Naive thymus-derived CD4-positive, alpha-beta T cell (primary cell): ENCODE measurements at places on chromosomes 5 and 9. TPM values are rescaled to one million over a fixed set of nuclear protein-coding genes. Genes with fewer than 3 reads are reported as not detected.
A peak's percentile ranks its signal among the peaks of the same experiment; 100 is the strongest.

GRCh38 chr9:99746406-99746805 lies 75.3 kb upstream of the NR4A3 start:
- H3K36me3 ChIP-seq = no peaks in the 10 kb centered on the region
- DNase-seq = no peak
- H3K4me1 ChIP-seq = no peaks in the 10 kb centered on the region
- H3K4me3 ChIP-seq = no peak overlapping the region
- H3K27ac ChIP-seq = no peak overlapping the region
- no peaks in the 10 kb centered on the region for H3K27me3 ChIP-seq

DNA sequence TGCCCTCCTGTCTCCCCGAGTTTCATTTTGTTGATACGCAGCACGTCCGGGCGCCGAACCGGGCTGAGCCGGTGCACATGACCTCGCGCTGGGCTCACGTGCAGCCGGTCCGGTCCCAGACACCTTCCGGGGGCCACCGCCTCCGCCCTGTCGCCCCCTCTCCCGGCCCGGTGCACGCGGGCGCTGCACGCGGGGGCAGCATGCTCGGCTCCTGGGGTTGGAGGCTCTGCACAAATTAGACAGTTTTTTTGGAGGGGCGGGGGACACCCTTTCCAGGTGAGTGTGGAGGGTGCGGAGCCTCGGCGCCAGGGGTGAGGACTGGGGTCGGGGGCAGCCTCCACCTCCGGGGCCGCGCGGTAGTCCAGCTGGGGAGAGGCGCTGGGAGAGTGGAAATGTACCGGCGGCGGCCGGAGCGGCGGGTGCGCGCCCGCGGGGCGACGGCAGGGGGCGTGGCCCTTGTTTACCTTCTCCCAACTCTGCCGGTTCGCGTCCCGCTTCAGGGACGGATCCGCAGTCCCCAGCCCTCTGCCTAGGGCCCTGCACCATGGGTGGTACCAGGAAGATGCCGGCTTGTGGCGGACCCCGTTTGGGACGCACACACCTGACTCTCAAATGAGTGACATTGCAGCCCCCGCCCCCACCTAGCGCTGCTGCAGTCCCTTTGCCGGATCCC lies 1.1 kb downstream of the JADE2 start:
- peaks cover 37% of the 10 kb centered on the region for H3K4me1 ChIP-seq
- H3K27ac ChIP-seq = peak overlapping the region; percentile 97
- H3K4me3 ChIP-seq = peak overlapping the region; percentile 100

SLC30A5 gene
- total RNA-seq = 21.4 TPM

NXNL2 gene
- total RNA-seq = not detected in 2 replicates

- H3K4me3 ChIP-seq = no peak overlapping the region
- H3K27me3 ChIP-seq = no peaks in the 10 kb centered on the region
- DNase-seq = no peak
- no peak overlapping the region for H3K27ac ChIP-seq
Measured at GRCh38 chr5:59727186-59727585, 166.3 kb downstream of the PDE4D start.

GRCh38 chr5:58404734-58405133 lies 55.2 kb downstream of the PLK2 start:
- no peak for DNase-seq
- no peak overlapping the region for H3K4me3 ChIP-seq
- no peaks in the 10 kb centered on the region for H3K4me1 ChIP-seq
- H3K36me3 ChIP-seq = no peaks in the 10 kb centered on the region
- no peaks in the 10 kb centered on the region for H3K27me3 ChIP-seq

GRCh38 chr9:97794666-97795065 lies 58.4 kb upstream of the FOXE1 start:
- no peak overlapping the region for H3K27ac ChIP-seq
- H3K4me3 ChIP-seq = no peak overlapping the region
- no peaks in the 10 kb centered on the region for H3K36me3 ChIP-seq
- H3K4me1 ChIP-seq = no peaks in the 10 kb centered on the region
- no peaks in the 10 kb centered on the region for H3K27me3 ChIP-seq

DNA sequence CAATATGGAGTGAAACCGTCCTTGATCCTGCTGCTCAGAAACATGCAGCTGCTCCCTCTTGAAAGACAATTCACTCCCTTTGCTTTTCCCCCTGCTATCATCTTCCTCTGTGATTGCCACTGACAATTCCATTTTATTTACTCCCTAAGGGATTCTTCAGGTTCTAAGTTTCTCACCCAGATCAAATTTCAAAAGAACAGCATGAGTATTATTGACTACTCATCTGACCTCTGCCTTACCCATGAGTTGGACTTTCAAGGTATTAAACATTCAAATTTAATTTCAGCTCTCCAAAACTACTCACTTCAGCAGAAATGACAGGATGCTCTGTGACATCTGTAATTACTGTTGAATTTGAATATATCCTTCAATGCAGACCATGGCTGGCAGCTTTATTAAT lies 236.5 kb upstream of the HAPLN1 start:
- H3K4me3 ChIP-seq = no peak overlapping the region
- no peaks in the 10 kb centered on the region for H3K4me1 ChIP-seq
- DNase-seq = no peak
- no peaks in the 10 kb centered on the region for H3K36me3 ChIP-seq

DNA sequence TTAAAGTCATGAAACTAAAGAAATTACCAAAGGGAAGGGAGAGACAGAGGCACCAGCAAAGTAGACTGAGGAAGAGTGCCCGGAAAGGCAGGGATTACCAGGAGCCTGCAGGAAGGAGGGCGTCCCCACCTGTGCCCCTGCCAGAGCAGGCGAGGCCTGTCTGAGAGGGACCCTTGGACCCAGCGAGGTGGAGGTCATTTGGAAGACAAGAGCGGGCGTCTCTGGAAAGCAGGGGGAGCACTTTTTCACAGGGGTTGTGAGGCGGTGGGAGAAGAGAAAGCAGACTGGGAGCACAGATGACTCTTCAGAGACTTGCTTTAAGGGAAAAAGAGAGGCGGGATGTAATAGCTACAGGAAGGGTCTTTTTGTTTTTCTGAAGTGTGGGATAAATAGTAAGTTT lies 27.5 kb upstream of the SLC2A8 start:
- no peak overlapping the region for H3K27ac ChIP-seq
- no peaks in the 10 kb centered on the region for H3K36me3 ChIP-seq
- no peak overlapping the region for H3K4me3 ChIP-seq
- no peak for DNase-seq

- no peak overlapping the region for H3K4me3 ChIP-seq
- H3K4me1 ChIP-seq = no peaks in the 10 kb centered on the region
- H3K36me3 ChIP-seq = no peaks in the 10 kb centered on the region
- H3K27ac ChIP-seq = no peak overlapping the region
- H3K27me3 ChIP-seq = no peaks in the 10 kb centered on the region
Measured at GRCh38 chr5:156427315-156427714, 100.4 kb downstream of the SGCD start.

GRCh38 chr9:89442501-89442978 lies 55.4 kb downstream of the SEMA4D start:
- H3K27me3 ChIP-seq = no peaks in the 10 kb centered on the region
- DNase-seq = no peak
- peaks cover 46% of the 10 kb centered on the region for H3K36me3 ChIP-seq
- no peak overlapping the region for H3K4me3 ChIP-seq
- peaks cover 89% of the 10 kb centered on the region for H3K4me1 ChIP-seq

DNA sequence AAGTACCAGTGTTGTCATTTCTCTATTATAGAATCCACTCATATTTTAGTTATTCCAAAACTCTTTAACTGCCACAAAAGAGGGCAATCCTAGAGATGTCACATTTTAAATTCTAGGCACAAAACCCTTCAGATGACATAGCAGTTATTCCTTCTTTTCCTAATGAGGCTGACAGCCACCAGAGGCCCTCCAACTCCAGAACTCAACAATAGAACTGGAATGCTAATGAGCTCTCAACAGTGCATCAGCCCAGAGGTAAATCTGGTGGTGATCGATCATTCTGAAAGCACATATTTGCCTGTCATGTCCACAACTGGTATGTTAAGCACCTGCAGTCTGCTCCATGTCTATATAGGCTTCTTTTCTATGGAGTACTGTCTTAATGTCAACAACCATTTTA lies 40.2 kb upstream of the RAB3C start:
- H3K4me3 ChIP-seq = no peak overlapping the region
- H3K27ac ChIP-seq = no peak overlapping the region
- no peaks in the 10 kb centered on the region for H3K36me3 ChIP-seq
- no peaks in the 10 kb centered on the region for H3K4me1 ChIP-seq
- no peaks in the 10 kb centered on the region for H3K27me3 ChIP-seq

DNA sequence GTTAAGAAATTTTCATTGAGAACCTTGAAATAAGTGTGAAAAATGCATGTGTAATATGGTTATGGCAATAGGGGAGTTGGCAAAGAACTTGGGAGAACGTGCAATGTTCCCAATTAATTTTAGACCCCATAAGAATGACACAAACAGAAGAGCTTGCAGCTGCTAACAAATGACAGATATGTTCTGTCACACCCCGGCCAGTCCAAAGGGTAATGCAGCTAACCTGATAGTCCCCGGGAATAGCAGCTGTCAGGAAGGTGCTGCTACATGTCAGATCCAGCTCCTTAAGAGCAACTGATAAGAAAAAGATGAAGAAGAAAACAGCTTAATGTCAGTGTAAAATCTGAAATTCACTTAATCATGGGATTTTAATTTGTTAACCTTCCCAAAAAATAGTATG lies 30.4 kb downstream of the SEMA5A start:
- no peak overlapping the region for H3K27ac ChIP-seq
- no peaks in the 10 kb centered on the region for H3K4me1 ChIP-seq
- H3K36me3 ChIP-seq = no peaks in the 10 kb centered on the region
- no peaks in the 10 kb centered on the region for H3K27me3 ChIP-seq
- DNase-seq = no peak
- H3K4me3 ChIP-seq = no peak overlapping the region

DNA sequence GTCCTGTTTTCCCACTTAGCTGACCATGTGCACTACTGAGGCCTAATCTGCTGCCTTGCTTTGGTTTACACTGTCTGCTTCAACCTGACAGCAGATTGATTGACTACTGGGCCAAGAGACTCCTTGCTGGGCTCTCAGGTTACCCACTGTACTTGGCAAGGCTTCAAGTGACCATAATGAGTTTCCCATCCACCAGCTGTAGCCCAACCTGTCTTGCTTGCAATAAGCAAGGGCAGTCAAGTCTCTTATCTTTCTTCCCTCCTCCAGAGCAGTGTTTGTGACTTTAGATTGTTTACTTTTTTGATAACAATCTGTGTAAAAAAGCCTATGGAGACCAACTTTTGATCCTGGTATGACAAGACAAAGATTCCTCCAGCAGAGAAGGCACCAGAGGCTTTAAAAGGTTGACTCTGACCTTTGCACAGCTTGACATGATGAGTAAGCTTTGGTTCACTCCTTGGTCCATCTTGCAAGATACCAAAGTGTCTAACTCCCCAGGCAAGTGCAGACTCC lies 912.3 kb upstream of the SEMA6A start:
- H3K36me3 ChIP-seq = no peaks in the 10 kb centered on the region
- no peak overlapping the region for H3K4me3 ChIP-seq
- H3K27ac ChIP-seq = no peak overlapping the region
- H3K4me1 ChIP-seq = no peaks in the 10 kb centered on the region

- no peaks in the 10 kb centered on the region for H3K4me1 ChIP-seq
- no peaks in the 10 kb centered on the region for H3K27me3 ChIP-seq
- no peak for DNase-seq
- H3K36me3 ChIP-seq = no peaks in the 10 kb centered on the region
Measured at GRCh38 chr5:175542966-175543235, 64.5 kb downstream of the SFXN1 start.

F2RL2 gene
- not detected for total RNA-seq

- no peaks in the 10 kb centered on the region for H3K27me3 ChIP-seq
- no peaks in the 10 kb centered on the region for H3K36me3 ChIP-seq
- H3K4me1 ChIP-seq = no peaks in the 10 kb centered on the region
- H3K27ac ChIP-seq = no peak overlapping the region
- peak; percentile 66 for DNase-seq
Measured at GRCh38 chr5:57117596-57117995, 56.3 kb upstream of the GPBP1 start.

DNA sequence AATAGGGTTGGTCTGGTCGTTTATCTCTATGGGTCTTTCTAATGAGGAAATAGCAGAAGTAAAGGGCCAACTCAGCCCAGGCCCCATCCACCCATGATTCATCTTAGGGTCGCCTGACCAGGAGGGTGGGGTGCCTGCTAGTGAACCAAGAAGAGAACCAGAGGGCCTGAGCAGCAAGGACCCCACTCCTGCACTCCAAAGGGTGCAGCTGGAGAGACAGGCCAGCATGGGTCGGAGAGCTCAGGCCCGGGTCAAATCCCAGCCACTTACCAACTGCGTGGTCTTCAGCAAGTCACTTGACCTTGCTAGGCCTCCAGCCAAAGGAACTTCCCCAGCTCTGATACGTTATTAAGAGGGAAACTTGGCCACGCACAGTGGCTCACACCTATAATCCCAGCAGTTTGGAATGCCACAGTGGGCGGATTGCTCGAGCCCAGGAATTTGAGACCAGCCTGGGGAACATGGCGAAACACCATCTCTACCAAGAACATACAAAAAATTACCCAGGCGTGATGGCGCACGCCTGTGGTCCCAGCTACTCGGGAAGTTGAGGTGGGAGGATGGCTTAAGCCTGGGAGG lies 4.3 kb downstream of the BBLN start:
- DNase-seq = no peak
- no peak overlapping the region for H3K27ac ChIP-seq
- no peaks in the 10 kb centered on the region for H3K27me3 ChIP-seq
- peaks cover 9% of the 10 kb centered on the region for H3K4me1 ChIP-seq
- peaks cover 60% of the 10 kb centered on the region for H3K36me3 ChIP-seq
- no peak overlapping the region for H3K4me3 ChIP-seq

PITX1 gene
- not detected for total RNA-seq

DNA sequence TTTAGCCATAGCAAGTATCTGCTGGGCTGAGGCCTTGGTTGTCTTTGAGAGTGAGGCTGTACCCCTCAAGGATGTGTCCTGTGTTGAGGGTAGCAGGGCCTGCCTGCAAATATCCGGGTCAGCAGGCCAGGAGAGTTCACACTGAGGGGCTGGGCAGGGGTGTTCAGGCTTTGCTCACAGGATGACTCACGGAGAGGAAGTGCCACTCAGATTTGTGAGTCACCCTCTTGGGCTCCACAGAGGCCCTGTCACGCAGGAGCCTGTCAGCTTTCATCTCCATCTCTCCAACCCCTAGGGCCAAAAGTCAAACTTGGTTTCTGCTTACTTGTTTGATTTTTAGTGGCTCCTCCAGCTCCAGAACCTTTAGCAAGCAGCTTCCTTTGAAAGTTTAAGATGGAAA lies 211.5 kb downstream of the SEC61B start:
- DNase-seq = no peak
- no peaks in the 10 kb centered on the region for H3K36me3 ChIP-seq
- H3K4me1 ChIP-seq = no peaks in the 10 kb centered on the region
- no peak overlapping the region for H3K4me3 ChIP-seq
- H3K27ac ChIP-seq = no peak overlapping the region

GRCh38 chr5:61768692-61769281 lies 436.7 kb downstream of the ZSWIM6 start:
- no peak overlapping the region for H3K27ac ChIP-seq
- H3K27me3 ChIP-seq = no peaks in the 10 kb centered on the region
- H3K4me1 ChIP-seq = no peaks in the 10 kb centered on the region
- H3K4me3 ChIP-seq = no peak overlapping the region
- no peaks in the 10 kb centered on the region for H3K36me3 ChIP-seq
- DNase-seq = no peak

GRCh38 chr5:95649842-95650620 lies 3.5 kb downstream of the RFESD start:
- H3K27me3 ChIP-seq = no peaks in the 10 kb centered on the region
- H3K27ac ChIP-seq = no peak overlapping the region
- H3K4me3 ChIP-seq = no peak overlapping the region
- H3K4me1 ChIP-seq = no peaks in the 10 kb centered on the region
- DNase-seq = no peak
- peaks cover 16% of the 10 kb centered on the region for H3K36me3 ChIP-seq

C1QTNF2 gene
- not detected for total RNA-seq
